ENCODE measurements at places on chromosomes 1 and 21.

GRCh38 chr1:31428436-31429221, 15.6 kb downstream of the SERINC2 start:
- DNase-seq, result no peak

DNA sequence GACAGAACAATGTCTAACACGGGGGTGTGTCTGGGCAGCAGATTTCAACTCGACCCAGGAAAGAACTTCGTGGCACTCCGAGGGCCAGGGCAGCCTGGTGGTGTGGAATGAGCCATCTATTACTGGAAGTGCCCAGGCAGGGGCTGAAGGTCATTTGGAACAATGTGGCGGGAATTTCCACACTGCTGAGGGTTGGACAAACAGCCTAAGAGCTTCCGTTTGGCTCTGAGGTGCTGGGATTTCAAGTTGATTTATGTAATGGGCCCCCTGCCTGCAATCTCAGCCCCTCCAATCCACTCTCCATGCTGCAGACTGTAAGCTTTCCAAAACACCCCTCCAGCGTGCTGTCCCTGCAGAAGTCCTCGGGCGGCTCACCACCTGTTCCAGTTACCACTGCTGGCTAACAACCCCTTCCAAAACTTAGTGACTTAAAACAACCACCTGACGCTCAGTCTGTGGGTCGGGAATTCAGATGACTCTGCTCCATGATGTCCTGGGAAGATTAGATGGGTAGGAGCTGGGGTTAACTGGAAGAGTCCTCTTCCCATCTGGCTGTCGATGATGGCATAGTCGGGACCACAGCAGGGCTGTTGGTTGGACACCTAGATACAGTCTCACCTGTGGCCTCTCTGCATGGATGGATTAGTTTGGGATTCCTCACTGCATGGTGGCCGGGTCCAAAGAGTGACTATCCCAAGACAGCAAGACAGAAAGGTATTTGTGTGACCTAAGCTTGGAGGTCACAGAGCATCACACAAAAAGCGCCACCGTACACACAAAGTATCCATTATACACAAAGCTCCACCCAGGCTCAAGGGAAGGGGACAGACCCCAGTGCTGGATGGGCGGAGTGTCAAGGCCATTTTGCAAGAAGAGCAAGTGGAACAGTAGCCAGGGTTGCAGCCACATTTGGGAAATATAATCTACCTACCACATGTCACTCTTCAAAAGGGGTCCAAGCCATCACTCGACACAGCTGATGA, 89.7 kb upstream of the IFFO2 start:
- no peak for DNase-seq

DNA sequence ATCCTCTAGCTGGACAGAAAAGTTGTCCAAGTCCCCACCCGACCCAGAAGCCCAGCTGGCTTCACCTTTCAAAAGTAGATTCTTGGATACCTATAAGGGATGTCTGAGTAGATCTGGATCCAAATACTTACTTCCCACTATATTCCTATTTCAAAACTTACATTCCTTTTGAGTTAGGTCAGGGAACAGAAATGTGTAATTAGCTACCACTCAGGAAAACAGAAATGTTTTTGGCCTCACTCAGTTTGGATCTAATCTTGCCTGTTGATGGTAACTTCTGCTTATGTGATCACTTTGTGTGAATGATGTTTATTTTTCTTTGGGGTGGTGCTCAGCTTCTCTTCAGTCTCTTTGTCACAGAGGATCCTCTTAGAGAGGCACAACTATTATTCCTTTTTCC, 814.4 kb upstream of the RGS18 start:
- DNase-seq, result no peak

DNA sequence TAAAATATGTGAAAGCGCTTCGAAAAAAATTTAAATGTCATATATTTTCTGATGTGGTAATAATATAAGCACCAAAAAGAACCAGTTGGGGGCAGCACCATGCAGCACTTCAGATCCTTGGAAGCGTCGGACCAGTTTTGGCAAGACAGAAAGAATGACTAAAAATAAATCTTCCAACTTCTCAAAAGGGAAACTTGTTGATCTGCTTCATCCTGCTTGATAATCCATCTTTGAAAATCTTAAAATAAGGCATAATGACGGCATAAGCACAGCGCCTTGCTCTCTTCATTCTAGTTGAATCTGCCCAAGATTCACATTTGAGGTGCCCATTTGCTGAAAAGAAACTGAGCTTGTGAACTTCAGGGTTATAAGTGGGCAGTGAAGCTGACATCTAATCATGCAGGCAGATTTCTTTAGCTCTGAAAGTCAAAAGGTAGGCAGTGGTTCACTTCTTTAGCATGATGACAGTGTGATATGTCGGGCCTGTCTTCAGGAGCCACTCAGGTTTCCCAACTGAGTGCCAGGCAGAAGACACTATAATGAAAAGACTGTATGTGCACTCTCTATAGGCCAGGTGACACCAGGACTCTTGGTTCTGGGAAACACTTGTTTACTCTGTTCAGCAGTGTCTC, 19.8 kb upstream of the MUTYH start:
- DNase-seq, result no peak

- DNase-seq, result no peak
These were observed 48.6 kb upstream of the ASPM start for GRCh38 chr1:197195100-197195499.

GRCh38 chr1:116808200-116808847, 54.1 kb downstream of the CD2 start:
- no peak for DNase-seq

All from GM20000 (cell line).